ENCODE measurements at places on chromosomes 12 and 14.
A peak's percentile ranks its signal among the peaks of the same experiment; 100 is the strongest.

GRCh38 chr12:3641428-3642018 is 111.4 kb downstream of the CRACR2A start:
- DNase-seq: peak; percentile 10

DNA sequence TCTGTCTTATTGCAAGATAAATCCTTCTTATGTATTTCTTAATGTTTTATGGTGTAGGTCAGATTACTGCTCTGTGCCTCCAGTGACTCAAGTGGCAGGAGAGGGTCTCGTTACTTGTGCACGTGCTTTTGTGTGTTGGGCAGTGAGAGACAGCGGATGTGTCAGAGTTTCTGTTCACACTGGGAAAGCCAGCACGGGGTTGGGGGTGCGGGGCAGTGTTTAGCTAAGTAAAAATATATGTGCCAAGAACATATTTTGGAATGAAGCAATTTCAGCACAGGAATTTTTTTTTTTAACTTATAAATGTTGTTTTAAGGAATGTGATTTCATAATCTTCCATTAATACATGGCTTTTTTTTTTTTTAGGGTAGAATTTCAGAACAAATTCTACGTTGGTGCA is 4.5 kb upstream of the DNAH10 start:
- DNase-seq: no peak

DNA sequence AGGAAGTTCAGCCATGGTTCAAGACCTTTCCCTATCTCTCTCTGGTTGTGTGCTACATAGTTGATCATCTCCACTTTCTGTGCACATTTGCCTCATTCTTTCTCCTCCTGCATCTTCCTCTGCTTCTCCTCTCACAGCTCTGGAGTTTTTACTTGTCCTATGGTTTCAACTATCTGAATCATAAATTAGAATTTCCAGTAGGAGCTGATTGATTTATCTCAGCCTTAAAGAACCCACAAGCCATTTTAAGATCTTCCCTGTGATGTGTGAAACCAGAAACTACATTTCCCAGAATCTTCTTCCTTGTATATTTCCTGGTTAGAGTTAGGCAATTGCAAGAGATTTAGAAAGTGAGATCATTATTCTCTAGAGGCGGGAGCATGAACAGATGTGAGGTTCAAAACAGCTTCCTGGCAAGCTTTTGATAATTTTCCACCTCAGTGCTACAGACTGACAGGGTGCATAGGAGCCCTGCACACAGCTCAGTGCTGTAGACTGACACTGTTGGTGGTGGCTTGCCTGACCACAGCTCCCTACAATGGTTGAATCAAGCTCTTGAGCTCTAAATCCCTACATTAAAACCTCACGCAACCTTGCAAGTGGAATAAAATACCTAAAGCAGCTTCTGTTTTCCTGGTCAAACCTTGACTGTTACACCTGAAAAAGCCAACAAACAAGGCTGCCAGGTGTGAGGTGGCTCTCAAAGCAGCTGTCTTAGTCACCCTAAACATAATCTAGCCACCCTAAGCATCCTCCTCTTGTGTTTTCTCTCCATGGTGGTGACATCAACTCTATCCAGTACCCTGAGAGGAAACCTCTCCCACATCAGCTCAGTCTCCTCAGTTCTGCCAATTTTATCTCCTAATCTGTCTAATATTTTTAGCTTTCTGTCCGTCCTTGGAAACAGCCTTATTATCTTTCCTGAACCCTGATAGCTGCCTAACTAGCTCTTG is 21.5 kb upstream of the IFNG start:
- DNase-seq: no peak

- DNase-seq: no peak
Measured at GRCh38 chr14:95198320-95198719, 41.0 kb upstream of the DICER1 start.

GRCh38 chr12:56120158-56120846 is 2.2 kb downstream of the ZC3H10 start:
- DNase-seq: no peak

DNA sequence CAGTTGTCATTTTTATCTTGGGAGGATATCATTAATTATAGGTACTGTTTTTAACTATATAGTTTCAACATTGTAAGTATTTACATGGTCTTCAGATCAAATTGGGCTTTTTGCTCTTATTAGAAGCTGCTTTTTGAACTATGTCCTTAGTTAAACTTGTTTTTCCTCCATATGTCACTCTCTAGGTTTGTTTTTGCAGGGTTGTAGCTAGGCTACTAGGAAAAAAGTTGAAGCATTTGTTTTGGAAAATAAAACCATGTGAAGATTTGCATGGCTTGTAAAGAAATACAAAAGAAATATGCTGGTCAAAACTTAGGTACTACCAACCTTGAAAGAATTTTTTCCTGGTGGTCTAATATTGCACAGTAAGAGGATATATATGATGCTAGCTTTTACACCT is 3.4 kb downstream of the ARID2 start:
- DNase-seq: no peak

GRCh38 chr14:92122351-92122677 is 545 bp downstream of the CPSF2 start:
- DNase-seq: no peak

DNA sequence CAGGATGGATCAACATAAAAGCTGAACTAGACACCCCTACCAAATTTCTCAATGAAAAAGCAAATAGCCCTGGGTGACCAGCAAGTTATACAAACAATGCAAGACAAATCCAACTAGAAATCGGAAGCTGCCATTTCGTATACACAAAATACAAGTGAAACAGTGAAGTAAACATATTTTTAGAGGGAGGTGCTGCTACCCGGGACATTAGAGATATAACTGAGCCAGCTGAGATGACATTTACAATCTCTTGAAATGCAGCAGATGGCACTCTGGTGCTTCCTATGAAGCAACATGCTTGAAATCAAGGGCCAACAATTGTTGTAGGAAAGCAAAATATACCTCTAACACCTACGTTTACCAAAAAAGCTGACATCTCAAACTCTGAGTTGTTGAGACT is 25.5 kb downstream of the BDKRB1 start:
- DNase-seq: no peak

Data from T1000 (cell line).